GM12891 (cell line): ENCODE measurements at places on chromosomes 7 and 10.

GRCh38 chr7:35257251-35258124 lies 3.6 kb upstream of the TBX20 start:
- DNase-seq = no peak

GRCh38 chr10:97182288-97182990 lies 3.3 kb downstream of the SLIT1 start:
- DNase-seq = no peak

DNA sequence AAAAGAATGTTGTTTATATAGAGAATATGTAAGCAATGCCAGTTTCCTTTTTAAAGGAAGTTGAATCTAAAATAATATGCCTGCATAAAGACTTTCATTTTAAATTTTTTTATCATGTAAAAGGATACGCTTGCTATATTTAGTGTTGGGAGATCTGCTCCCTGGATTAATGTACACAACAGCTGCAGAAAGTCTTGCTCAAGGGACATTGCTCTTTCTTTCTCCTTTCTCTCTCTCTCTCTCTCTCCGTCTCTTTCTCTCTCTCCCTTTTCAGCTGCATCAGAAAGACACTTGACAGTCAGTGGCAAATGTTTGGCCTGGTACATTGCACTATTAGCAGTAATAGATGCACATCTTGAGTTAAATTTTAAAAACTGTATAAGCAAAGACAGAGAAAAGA lies 739 bp downstream of the MYPN start:
- DNase-seq = no peak

DNA sequence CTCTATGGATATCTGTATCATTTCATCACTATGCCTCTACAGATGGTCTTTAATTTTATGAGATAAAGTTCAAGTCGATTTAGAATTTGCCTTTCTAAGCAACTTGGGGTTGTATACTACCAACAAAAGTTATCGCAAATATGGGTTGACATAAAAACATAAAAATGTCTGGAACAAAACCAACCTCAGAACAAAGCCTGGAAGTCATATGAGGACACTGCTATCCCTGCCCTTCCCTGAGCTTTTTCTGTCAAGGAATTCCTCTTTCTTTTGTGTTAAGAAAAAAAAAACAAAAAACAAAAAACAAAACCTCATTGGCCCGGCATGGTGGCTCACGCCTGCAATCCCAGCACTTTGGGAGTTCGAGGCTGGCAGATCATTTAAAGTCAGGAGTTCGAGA lies 319.3 kb downstream of the CAMK1D start:
- DNase-seq = no peak

DNA sequence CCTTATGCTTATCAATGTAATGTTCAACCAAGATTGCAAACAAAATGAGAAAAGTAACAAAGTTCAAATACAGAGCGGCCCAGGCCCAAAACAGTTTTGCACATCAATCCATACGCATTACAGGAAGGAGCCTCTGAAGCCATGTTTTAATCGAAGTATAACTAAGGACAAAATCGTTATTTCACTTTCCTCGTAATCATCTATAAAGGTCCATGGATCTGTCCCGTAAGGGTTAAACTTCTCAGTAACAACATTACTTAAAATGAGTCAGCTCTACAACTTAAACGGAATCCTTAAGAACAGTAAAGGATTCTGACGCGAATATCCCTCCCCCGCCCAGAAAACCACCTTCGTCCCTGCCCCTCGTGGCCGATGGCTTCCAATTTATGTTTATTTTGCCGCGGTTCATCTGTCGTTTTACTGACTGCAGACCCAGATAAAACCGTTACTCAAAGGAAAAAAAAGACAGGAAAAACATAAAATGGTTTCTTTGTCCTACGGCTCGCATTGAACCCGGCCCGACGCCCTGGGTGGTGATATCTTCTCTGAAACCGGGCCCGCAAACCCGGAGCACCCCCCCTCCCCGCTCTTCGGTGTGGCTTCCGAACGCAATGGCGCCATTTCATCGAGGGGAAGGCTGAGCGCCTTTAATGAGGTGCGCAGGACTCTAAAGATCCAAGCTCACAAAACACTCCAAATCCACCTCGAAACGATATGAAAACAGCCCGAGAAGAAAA lies 1.1 kb downstream of the HNRNPA2B1 start:
- DNase-seq = no peak

- DNase-seq = no peak
These were observed 107.4 kb downstream of the STRA8 start for GRCh38 chr7:135341049-135341448.

DNA sequence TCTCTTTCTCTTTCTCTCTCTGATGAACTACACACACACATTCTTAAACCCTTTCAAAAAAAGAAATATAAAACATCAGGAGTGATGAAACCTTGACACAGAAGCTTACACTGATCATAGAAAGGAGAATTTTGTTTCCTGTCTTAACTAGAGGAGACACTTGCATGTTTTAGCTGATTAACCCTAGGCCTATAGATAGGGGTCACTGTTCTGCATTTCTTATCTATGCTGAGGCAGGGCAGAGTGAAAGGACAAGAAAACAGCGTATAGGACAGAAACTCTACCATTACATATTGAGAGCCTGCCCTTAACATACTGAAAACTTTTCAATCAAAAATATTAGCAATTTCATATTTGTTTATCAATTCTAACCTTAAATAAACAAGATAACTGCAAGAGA lies 680.6 kb upstream of the MBL2 start:
- DNase-seq = no peak

DNA sequence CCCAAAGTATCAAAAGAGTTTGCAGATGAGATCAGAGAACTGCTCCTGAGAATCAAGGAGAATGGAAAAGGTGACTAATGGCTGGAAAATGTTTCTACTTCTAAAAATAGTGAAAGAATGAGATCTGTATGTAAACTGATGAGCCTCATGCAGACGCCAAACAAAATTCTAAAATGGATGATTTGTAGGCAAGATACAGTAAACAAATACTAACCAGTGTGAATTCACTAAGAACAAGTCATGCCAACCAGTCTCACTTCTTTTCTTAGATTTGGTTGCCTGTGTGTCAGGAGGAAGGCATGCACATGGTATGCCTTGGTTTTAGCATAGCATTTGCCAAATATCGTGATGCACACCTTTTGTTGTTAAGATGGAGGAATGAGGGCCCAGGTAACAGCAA lies 94.9 kb upstream of the PIK3CG start:
- DNase-seq = no peak

GRCh38 chr7:14579971-14580370 lies 322.6 kb downstream of the DGKB start:
- DNase-seq = no peak

GRCh38 chr10:3235996-3236510 lies 63.5 kb upstream of the PITRM1 start:
- DNase-seq = no peak

GRCh38 chr7:149714910-149715471 lies 58.4 kb downstream of the ZNF467 start:
- no peak for DNase-seq

DNA sequence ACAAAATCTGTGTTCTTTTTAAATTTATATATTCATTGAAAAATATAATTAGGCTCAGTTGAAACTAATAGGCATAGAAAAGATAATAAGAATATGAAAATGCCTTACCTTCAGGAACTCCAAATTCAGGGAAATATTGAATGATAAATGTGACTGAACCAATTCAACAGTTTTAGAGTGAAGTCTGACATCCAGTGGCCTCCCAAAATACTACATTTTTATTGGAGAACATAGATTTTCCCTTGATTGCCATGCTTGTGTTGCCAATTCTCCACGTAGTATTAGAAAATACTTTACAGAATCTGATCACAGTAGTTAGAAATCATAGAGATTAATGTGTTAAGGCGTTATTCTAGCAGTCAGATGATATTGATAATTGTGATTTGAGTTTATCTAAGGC lies 1246.7 kb downstream of the GATA3 start:
- DNase-seq = no peak

DNA sequence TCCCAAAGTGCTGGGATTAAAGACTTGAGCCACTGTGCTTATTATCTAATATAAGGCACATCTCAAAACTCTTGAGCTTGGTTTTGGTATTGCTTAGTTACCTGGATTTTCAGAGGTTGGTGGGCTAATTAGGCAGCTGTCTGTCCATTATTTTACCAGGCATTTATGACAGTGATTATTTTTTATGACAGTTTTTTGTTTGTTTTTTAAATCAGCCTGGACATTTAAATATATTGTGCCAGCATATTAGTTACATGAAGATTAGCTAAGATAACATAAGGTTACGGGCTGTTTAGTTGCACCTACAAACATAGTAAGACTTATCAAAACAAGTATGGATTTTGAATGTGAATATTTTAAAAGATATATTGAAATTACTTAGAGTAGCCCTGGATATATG lies 2.6 kb upstream of the ZRANB1 start:
- DNase-seq = no peak

- DNase-seq = no peak
These were observed 5.3 kb downstream of the GLRX3 start for GRCh38 chr10:130141460-130141859.

- DNase-seq = no peak
These were observed 8.7 kb upstream of the SEM1 start for GRCh38 chr7:96718107-96719003.

GRCh38 chr7:117008886-117009531 lies 55.7 kb downstream of the ST7 start:
- DNase-seq = no peak

DNA sequence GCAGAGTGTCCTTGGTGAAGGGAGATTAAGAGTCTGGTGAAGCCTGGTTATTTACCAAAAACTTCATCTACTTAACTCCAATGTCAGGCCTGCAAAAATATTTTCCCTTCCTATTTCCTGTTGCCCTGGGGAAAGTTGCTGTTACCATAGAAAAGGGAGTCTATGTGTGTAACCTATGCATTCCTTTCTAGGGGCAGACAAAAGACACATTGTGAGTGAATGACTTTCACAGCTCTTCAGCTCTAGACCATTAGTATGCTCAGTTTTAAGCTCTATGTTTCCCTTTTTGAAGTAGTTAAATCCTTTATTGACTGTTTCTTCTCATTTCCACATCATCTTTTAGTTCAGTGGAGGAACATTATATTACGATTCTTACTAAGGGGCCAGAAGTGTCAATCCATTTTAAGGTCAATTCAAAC lies 45.6 kb upstream of the SGCE start:
- no peak for DNase-seq

DNA sequence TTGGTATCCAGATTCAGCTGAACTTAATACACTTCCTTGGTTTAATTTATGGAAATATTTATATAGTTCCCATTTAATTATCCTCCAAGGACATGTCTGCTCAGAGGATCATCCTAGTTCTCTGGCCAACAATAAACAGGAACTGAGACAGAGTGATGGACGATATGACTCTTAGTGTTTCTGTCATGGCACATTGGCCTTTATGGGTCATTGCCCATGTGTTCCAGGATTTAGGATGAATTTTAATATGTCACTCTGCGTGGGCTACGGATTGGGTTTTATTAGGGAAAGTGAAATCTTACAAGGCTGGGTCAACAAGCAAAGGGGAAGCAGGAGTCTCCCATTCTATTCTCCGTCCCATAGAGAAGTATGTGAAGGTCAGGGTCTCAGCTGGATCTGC lies 18.8 kb upstream of the TNPO3 start:
- no peak for DNase-seq

DNA sequence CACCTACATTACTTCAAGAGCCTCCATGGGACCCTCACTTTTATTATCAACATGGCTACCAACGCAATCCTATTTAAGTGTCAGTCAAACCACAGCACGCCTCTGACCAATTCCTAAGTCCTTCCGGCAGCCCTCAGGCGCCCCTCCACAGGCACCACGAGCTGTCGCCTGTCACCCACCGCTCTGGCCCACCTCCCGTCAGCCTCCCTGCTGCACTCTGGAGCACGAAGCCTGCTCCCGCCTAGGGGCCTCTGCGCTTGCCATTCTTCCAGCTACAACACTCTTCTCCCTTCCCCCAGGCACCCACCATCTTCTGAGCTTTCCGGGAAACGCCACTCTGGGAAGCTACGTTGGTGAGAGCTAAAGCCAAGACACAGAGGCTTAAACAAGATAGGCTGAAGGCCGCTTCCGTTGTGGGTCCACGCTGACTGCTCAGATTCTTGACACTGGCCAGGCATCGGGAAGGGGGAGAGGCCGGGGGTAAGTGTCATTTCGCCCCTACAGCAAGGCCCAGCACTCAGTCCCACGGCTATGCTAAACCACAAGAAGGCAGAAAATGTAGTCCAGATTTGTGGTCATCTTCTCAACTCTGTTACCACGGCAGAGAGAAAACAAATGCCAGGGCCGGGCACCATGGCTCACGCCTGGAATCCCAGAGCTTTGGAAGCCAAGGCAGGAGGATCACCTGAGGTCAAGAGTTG lies 56.7 kb downstream of the GNA12 start:
- no peak for DNase-seq

GRCh38 chr10:75972491-75973276 lies 541.3 kb downstream of the LRMDA start:
- DNase-seq = no peak

GRCh38 chr10:133293810-133294119 lies 14.9 kb downstream of the TUBGCP2 start:
- no peak for DNase-seq

DNA sequence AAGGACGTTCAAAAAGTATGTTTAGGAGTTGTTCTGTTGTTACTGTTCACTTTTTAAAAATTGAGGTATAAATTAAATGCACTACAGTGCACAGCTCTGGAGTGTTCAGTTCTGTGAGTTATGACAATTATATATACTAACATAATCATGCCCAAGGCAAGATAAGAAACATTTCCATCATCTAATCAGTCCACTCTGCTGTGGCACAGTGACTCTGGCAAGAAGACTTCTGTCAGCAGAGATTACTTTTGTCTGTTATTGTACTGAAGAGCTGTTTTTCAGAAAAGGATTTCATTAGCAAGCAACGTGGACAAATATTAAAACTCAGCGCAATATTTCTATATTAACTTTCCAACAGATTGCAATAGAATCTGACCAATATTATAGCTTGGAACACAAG lies 32.0 kb downstream of the ICA1 start:
- DNase-seq = no peak

DNA sequence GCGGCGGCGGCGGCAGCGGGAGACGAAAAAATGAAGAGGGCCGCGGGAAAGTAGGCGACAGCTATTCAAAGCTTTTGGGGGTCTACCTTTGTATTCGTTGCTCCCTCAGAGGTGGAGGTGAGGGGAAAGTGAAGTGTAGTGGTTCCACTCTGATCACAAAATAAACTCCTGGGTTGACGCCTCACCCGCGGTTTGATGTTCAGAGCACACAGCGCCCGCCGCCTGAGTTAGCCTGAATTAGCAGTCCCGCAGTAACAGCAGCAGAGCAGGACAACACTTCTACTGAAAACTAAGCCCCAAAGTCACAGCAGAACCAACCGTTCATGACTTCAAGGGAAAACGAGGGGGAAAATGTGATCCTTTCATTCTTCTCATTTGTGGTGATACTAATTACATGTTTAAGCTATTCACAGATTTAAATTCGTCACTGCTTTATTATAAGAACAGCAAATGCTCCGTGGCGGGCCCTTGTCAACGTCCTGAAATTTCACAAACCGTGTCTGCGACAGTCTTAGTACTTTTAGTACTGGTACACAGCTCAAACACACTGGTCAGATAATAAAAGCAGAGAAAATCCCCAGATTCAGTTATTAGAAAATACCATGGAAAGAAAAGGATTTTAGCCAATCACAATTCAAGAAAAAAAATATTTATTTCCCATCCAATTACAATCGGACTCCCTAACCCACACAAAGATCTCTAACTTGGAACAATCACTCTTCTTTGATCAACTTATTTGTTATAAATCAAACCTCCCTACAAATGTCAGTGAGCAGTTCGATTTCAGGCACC lies 563 bp upstream of the JMJD1C start:
- peak; percentile 19 for DNase-seq
